ENCODE measurements at places on chromosomes 7 and 10.

- DNase-seq: no peak
These were observed 83.5 kb upstream of the WAC start for GRCh38 chr10:28449382-28449781.

DNA sequence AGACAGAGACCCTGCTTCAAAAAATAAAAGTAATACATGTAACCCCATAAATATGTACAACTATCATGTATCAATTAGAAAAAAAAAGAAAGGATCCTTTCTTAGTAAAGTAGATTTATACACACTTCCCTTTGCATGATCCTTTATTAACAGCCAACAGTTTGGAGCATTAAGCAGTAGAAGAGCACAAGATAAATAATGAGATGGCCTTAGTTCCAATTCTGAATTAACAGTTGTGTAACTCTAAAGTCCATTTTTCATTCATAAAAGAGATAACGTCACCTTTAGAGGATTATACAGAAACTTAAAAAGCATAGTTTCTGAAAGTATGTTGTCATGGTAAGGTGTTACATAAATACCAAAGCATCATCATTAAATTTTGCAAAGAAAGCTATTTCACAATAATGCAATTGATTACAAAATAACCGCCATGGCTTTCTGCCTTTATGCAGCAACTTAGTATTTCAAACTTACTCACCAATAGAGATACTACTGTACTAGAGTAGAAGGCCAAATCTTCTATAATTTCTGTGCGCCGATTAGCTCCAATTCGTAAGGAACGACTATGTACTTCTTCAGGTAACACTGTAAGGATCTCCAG, 40.3 kb downstream of the TNPO3 start:
- no peak for DNase-seq

DNA sequence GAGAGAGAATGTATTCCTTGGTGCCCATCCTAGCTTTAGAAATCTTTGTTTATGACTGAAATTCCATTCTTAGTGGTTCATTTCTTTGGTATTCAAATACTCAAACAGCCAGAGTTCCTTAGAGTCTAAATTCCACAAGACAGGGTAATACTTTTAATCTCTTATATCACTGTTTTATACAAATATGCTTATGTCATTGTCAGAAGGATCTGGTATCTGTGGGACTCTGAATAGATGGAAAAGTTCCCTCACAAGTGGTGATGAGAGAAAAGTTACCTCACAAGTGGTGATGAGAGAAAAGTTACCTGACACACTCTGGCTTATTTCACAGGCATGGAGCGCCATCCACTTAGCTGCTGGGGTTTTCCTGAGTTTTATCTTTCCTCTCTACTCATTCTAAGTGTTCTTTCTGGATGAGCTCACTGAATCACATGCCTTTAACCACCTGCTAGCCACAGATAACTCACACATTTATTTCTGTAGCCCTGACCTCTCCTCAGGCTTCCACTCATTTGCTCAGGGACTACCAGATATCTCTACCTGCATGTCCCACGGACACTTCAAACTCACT, 784.0 kb downstream of the SUGCT start:
- no peak for DNase-seq

- DNase-seq: no peak
These were observed 953 bp downstream of the NODAL start for GRCh38 chr10:70440296-70441160.

DNA sequence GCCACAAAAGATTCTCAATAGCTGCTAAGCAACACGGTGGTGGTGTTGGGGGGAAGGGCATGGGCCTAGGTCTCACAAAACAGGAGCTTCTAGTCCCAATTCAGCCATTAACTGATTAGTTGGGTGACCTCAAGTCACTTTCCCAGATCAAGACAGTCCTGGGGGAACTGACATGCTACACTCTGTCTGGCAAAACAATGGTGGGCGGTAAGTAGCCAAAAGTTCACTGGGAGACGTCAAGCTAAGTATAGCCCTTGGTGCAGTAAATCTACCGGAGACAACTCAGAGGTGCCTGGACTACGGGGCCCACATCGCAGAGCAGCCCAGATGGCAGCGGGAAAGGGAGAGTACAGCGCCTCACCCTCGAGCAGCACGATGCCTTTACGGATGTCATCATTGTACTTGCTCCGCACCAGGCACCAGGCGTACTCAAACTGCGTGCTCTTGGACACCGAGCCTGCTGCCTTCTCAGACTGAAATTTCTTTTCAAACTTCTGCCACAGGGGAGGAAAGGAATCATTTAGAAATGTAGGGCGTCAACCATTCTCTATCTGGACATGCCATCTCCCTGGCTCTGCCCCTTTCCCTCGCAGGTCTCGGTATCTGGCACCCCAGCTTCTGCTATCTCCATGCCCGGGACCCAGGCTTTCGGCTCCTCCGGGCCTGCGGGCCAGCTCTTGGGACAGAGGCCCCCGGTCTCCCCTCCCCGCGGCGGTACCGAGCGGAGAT, 1.1 kb downstream of the FIS1 start:
- DNase-seq: no peak

- DNase-seq: no peak
These were observed 7.9 kb upstream of the FRAT1 start for GRCh38 chr10:97311111-97311626.

All from globus pallidus (tissue), 1 donor.